ENCODE measurements at places on chromosomes 4 and X.

- no peak for DNase-seq
Observed at GRCh38 chr4:75919920-75920319, 17.7 kb upstream of the PPEF2 start.

DNA sequence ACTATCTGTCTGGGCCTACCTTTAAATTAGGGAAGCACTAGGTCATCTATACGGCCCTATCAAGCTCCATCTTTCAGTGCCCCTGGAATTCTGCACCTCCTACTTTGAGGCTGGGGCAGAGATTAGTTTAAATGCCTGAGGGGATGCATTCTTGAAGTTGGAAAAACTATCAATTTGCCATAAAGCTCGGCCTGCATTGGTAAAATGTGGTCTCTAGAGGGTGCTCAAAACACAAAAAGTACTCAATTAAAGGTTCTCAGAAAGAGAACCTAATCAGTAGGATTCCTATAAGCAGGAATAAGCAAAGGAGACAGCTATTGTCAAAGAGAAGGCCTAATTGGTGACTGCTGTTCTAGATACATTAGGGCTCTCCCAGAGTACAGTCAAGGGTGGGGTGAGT is 111.7 kb downstream of the AMER1 start:
- DNase-seq, result no peak

DNA sequence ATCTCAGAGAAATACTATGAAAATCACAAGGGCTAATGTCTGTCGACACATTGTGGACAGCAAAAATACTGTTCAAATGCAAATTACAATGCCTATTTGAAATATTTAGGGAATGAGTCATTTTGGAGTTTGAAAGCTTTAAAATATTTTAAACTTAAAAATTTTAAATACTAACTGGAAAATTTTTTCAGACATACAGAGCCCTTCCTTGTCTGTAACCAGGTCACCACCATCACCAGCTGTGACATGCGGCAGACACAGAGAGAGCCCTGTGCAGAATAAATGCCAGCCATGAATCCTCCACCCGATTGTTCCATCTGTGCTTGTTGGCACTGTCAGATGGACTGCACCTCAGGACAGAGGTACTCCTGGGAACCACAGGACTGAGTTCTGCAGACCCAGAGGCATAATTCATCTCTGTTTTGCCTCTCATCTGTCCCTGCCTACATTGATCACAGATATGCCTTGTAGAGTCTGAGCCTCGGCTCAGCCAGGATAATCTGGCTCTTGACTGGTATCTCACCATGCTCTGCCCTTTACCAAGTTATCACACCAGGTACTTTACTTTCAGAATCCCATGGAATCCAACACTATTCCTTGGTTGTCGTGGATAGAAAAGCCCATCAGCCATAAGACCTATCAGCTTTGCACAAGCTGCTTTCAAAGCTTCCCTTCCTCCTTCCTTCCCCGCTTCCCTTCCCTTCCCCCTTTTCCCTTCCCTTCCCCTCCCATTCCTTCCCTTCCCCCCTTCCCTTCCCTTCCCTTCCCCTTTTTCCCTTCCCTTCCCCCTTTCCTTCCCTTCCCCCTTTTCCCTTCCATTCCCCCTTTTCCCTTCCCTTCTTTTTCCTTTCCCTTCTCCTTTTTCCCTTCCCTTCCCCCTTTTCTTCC is 67.2 kb downstream of the TBC1D9 start:
- DNase-seq, result no peak

DNA sequence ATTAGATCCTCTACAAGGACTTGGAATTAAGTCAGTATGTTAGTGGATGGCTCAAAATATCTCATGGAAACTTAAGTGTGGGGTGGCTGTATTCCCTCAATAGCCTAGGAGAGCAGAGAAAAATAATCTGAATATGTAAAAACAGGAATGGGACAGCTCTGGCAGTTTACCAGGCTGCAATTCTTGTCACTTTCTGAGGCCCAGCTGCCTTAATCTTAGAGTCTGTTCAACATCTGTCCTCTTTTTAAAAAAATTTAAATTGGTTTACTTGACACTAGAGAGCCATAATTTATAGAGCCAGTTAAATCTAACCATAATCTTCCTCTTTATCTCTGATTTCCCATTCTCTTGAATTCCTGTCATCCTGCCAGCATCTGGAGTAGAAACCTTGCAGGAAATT is 109.2 kb upstream of the CXCL13 start:
- DNase-seq, result peak; percentile 32

Data from mucosa of gallbladder (tissue), 1 donor.